ENCODE measurements at places on chromosomes 2 and 18.

- DNase-seq = no peak
These were observed 136.5 kb downstream of the DOK6 start for GRCh38 chr18:69537183-69537582.

GRCh38 chr2:8317418-8317817, 364.4 kb upstream of the ID2 start:
- DNase-seq = no peak

DNA sequence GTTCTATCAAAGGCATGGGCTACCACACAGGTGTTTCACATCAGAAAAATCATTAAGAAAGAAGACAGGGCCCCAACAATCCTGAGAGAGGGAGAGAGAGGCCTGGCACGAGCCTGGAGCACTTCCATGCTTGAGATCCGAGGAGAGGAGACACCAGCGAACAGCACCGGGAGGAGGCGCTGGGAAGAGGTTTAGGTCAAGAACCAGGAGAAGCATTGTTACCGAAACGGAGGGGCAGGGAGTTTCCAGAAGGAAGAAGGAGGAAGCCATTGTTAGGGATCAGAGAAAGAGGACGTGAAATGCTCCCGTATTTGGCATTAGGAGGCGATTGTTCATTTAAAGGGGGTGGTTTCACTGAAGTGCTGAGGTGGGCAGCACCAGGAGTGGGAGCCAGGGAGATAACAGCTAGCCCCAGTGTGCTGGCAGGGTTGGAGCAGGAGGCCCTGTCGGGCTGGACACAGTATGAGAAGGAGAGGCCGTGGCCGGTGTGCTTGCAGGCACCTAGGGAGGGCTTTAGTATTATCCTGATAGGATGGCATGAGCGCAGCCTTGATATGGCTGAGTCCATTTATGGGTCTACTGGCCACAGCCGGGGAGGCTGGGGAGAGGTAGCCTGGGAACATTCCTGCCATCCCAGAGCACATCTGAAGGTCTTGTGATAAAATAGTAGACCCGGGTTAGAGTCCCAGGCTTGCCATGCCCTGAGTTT, 244.9 kb downstream of the KLHL29 start:
- DNase-seq = no peak

- DNase-seq = no peak
These were observed 53.2 kb downstream of the SMAD7 start for GRCh38 chr18:48897531-48897930.

- no peak for DNase-seq
These were observed 4.5 kb upstream of the NPPC start for GRCh38 chr2:231930593-231931281.

- no peak for DNase-seq
These were observed 129.4 kb downstream of the DTNB start for GRCh38 chr2:25543939-25544338.

- no peak for DNase-seq
These were observed 52.5 kb downstream of the FECH start for GRCh38 chr18:57533868-57534510.

- no peak for DNase-seq
These were observed 680 bp upstream of the LBH start for GRCh38 chr2:30230497-30231211.

GRCh38 chr2:127486247-127487058, 39.8 kb downstream of the IWS1 start:
- no peak for DNase-seq

DNA sequence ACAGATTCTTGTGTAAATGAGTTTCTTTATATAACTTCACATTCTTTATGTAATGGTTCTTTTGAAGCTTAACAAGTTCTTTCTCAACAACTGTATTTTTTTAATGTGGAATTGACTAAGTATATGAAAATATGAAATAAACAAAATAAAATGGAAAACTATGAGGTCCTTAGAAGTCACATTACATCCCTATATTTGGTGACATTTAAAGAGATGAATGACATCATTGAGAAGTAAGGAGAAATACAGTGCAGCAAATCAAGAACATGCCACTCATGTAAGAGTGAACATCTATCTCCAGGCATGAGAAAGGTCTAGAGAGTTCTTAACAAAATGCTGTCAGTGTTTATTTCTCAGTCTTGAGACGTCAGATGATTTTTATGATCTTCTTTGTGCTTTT, 39.0 kb upstream of the AAK1 start:
- no peak for DNase-seq

DNA sequence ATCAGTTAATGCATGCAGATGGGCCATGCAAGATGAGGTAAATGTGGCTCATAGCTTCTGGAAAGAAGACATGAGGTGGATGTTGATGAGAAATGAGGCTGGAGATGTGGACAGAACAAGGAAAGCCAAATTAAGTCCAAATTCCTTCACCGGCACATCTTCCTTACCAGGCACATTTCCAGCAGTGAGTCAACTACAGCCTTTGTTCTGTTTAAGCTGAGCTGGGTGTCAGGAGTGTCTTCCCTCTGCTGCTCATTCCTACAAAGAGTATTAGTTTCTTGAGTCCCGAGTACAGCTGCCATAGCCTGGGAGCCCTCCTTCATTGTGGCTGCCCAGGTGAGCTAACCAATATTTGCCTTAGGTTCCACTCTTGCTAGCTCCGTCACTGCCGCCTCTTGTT, 945.0 kb downstream of the SLC4A3 start:
- DNase-seq = no peak

GRCh38 chr2:177905640-177906039, 166.9 kb downstream of the PDE11A start:
- DNase-seq = no peak

DNA sequence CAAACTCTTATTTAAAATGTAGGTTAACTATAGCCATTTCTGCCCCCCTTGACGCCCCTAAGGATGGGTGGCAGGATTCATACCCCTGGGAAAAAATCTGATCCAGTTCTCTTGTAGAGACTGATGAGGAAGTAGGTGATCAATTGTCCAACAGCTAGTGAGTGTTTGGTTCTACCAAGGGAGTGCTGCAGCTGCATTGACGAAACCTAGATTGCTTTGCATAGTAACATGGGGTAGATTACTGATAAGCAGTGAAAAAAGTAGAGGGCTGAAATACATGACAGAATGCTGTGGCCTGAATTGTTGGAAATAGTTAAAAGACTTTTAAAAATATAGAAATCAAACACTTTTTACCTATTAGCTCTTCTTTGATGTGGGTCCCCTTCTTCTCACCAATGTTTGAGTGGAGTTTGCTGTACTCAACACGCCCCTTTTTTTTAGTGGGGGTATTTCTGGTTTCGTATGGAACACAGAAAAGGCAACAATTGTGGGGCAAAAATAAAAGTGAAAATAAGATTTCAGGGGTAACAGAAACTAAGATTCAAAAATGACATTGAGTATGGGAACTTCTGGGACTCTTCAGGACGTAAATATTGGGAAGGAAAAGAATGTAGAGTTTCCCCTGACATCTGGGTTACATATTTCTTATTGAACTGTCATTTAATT, 66.2 kb downstream of the MAIP1 start:
- DNase-seq = no peak

DNA sequence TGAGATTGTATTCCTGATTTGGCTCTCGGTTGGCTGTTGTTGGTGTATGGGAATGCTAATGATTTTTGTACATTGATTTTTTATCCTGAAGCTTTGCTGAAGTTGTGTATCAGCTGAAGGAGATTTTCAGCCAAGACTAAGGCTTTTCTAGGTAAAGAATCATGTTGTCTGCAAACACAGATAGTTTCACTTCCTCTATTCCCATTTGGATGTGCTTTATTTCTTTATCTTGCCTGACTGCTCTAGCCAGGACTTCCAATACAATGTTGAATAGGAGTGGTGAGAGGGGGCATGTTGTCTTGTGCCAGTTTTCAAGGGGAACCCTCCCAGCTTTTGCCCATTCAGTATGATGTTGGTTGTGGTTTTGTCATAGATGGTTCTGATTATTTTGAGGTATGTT, 90.4 kb downstream of the CYP26B1 start:
- DNase-seq = no peak

DNA sequence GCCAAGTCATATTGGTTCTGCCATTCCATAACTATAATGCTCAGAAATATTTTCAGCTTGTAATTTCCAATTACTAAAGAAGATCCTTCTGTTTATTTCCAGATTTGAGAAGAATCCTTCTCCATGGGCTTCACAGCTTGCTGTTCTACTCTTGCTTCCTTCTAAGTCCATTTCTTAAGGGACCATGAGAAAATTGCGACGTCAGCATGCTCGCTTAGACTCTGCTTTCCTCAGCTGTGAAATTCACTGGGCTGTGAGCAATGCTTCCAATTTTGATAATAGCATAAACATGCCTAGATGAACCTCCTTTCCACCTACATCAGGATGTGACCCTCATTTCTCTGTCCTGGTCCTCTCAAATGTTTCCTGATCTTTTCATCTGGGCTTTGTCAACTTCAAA, 145.3 kb upstream of the CDH20 start:
- no peak for DNase-seq

DNA sequence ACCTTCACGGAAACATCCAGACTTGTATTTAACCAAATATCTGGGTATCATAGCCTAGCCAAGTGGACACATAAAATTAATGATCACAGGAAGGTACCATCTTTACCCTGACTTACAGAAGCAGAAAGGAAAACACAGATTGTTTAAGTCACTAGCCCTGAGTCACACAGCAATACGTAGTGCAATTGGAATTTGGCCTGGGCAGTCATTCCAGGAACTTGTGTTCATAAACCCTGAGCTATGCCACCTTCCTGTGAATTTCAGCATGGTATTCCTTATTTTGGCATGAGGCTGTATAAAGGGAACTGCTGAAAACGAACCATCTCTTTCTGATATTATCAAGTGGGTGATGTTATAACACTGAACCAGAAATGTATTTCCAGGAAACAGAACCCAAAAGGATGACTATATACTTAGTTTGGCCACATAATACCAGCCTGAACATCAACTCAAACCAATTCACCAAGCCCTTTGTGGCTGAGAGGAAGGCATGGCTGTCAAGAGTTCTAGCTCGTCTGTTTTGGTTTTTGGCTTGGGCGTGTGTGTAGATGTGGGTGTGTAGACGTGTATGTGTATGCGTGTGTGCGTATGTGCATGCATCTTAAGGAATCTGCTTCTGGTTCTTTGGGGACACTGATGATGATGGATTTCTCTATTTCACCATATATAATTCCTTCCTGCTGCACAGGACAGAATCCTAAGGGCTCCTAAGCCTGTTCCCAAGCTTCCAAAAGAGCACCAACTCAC, 533.4 kb upstream of the ID2 start:
- no peak for DNase-seq

DNA sequence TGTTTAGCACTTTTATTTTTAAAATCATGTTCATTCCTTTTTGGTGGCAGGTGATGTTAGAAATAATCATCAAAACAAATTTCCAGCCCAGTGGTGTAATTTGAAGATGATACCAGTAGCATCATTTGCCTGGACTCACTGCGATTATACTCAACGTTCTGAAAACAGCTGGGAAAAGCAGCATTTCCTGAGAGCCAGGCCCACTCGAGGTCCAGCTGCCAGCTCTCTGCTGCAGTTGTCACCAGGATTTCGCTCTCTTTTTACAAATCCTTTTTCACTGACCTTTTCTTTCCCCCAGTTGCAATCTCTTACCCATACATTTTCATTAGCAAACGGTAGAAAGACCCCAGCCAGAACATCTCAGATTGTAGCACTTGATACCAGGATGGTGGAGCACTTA, 110.6 kb upstream of the LYPD1 start:
- DNase-seq = no peak

DNA sequence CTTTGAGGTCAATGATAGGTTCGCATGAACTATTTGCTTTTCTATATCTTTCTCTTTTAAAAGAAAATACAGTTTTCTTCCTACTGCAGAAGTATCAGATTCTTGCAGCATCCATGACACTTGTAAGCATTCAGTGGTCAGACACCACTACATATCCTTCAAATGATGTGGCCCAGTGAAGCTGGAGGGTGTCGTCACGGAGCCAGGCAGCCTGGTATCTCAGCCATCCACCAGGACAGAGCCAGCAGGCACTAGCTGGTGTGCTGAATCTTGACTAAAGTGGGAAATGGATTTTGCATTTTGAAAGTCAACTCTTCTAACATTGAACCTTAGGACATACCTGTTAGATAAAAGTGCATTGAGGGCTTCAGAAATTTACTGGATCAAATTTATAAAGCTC, 5.4 kb downstream of the KLHL14 start:
- DNase-seq = no peak

DNA sequence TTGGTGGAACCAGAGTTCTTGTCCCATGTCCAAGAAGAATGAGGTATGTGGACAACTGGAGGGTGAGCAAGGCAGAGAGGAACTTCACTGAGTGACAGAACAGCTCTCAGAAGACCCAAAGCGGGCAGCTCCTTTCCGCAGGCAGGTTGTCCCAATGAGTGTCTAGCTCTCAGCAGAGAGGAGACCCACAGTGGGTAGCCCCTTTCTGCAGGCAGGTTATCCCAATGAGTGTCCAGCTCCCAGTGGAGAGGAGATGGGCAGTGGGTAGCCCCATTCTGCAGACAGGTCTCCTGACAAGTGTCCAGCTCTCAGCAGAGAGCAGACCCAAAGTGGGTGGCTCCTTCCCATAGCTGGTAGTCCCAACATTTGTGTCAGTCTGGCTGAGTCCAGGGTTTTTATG, 69.6 kb downstream of the SRBD1 start:
- no peak for DNase-seq

DNA sequence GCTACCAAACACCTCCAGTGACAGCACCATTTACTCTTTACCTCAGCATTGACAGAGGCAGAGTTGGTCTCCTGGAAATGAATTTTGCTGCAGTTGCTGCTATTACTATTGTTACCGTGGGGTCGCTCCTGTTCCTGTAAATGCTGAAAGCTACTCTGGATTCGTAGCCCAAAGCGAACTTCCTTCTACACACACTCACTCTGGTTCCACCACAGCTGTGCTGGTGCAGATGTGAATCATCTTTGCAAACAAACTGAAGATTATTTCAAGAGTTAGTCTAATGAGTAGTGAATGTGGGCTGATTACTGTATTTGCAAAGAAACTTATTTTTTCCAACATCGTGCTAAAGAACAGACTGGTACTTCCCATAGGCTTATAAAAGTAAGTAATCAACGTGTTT, 304.0 kb downstream of the LPIN1 start:
- DNase-seq = no peak

DNA sequence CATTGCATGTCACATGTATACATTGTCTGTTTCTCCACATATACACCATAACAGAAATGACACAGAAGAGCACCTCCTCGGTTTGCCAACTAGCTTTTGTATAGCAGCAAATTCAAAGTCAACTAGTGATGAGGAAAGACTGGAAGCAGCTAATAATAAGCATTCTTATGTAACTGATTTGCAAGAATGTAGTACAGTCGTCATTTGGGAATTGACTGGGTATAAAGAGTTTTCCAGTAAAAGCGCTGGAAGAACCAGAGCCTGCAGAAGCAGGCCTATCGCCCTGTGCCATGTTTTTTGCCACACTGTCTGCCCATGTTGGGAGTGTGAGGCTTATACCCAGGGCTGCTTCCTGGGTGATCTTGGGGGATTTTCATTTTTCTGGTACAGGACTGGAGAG, 310.6 kb downstream of the GBX2 start:
- DNase-seq = no peak

- no peak for DNase-seq
These were observed 16.4 kb downstream of the EPC2 start for GRCh38 chr2:148660999-148661398.

Data from stimulated activated CD4-positive, alpha-beta T cell treated with anti-CD3 and anti-CD28 coated beads, Interleukin-1b, Interleukin-23, amount 100 ng/mL, for 48 hours (primary cell).